ENCODE measurements at places on chromosomes 2 and 18. TPM values are rescaled to one million over a fixed set of nuclear protein-coding genes. Genes with fewer than 3 reads are reported as not detected.

Gene EMX1
- not detected for polyA plus RNA-seq

Gene NCK2
- 18.9 TPM for polyA plus RNA-seq

GRCh38 chr2:153479573-153479972 lies 1.0 kb upstream of the RPRM start:
- no peak for DNase-seq

DNA sequence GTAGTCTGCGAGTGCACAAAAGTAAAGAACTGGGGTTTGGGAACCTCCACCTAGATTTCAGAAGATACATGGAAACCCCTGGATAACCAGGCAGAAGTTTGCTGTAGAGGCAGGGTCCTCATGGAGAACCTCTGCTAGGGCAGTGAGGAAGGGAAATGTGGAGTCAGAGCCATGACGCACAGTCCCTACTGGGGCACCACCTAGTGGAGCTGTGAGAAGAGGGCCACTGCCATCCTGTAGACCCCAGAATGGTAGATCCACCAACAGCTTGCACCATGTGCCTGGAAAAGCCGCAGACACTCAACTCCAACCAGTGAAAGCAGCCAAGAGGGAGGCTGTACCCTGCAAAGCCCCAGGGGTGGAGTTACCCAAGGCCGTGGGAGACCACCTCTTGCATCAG lies 206.4 kb downstream of the PIEZO2 start:
- DNase-seq = no peak

Gene PLB1
- 1.6 TPM for polyA plus RNA-seq

- no peak for DNase-seq
Measured at GRCh38 chr2:227696990-227697679, 20.7 kb downstream of the SLC19A3 start.

Gene SDC1
- polyA plus RNA-seq = 19.9 TPM

Gene NMUR1
- polyA plus RNA-seq = not detected

Gene SP140
- polyA plus RNA-seq = 1.5 TPM

Gene SERPINB11
- not detected for polyA plus RNA-seq

Gene GPR39
- 3.6 TPM for polyA plus RNA-seq

DNA sequence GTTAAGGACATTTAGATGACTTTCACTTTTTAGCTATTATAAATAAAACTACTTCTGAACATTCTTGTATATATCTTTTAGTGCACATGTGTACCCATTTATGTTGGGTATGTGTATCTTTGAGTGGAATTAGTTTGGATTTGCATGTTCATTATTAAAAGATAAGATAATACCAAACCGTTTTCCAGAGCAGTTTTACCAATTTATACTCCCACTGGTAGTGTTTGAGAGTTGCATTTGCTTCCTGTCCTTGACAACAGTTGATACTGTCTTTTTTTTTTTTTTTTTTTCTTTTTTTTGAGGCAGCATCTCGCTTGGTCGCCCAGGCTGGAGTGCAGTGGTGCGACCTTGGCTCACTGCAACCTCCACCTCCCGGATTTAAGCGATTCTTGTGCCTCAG lies 23.3 kb downstream of the SLC30A6 start:
- DNase-seq = no peak

- DNase-seq = no peak
Measured at GRCh38 chr2:163713534-163714311, 22.1 kb downstream of the FIGN start.
